Activated CD4-positive, CD25-positive, alpha-beta regulatory T cell treated with anti-CD3 and anti-CD28 coated beads, Interleukin-2, amount 50 U/mL, for 16 hours (primary cell): ENCODE measurements at places on chromosomes 2 and 18.

- DNase-seq: no peak
Measured at GRCh38 chr2:222572751-222573174, 83.1 kb downstream of the FARSB start.

DNA sequence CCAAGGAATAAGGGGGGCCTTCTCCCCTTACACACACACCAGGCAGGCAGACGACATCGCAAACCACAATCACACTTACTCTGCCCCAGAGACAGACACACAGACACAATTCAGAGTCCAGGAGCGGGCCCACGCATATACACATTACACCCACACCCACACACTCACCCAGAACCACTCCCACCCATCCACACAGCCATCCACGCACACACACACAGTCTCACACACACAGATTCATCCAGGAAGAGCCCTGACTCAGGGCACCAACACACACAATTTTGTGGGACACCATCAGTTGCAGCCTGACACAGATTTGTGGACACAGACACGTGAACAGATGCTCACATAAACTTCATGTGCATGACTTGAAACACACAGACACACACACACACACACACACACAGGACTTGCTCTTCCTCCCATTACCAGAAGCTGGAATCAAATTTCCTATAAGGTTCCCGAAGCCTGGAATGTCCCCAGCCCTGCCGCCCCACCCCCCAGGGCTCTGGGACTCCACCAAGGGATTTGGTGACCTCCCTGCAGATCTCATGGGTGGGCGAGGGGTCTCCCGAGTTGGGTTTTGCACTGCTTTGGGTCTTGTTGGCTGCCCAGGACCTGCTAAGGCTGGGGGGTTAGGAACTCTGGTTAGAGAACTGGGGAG lies 23.5 kb downstream of the TNS1 start:
- DNase-seq: no peak

DNA sequence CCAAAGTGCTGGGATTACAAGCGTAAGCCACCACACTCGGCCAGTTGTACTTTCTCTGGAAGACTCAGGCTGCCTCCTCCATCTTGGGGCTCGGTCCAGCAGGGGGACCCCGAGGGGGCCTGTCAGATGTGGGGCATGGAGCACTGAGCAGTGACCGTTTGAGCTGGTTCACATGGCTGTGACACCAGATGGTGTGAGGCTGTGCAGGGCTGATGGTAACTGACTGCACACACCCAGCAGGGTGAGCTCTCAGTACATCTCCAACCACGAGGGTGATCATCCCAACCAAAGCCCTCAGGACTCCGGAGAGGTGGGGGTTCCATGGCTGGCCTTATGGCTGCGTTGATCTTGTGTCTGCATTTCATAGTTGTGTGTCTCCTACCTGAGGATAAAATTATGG lies 63.4 kb downstream of the FAM168B start:
- DNase-seq: no peak

GRCh38 chr18:31274931-31275330 lies 43.0 kb upstream of the DSG1 start:
- DNase-seq: no peak

DNA sequence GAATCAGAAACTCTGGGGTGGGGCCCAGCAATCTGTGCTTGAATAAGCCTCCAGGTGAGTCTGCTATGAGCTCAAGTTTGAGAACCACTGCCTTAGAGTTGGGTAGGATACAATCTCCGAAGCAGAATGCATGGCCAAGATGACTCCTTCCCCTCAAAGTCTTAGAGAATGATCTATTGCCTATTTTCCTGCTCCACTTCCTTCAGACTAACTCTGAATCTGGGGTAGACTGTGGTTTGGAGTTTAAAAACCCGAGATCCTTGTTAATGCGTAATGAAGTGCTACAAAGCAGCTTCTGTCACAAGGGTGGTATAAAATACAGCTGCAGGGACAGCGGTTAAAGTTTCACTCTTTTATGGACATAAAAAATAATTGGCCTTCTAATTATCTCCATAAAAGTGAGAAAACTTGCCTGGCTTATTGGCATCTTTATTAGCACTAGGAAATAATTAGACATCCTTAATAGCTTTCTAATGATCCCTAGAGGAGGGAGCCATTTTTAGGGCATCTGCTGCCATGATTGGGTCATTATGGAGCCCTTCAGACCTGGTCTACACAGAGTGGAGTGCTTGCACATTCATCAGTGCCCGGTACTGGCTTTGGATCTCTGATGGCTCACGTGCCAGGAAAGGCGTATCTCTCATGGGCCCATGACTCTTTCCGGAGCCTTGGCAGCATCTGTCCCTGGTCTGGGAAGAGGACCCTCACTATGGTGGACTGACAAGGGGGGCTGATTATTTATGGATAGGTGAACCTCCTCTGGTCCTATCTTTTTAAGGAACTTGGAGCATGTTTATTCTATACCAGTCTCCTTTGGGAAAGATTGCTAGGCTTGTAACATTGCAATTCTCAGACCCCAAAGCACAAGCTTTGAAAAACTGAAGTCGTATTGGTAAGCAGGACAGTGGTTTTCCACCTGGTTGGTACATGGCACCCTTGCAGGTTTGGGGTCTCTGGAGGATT lies 28.2 kb downstream of the SIX2 start:
- DNase-seq: no peak

DNA sequence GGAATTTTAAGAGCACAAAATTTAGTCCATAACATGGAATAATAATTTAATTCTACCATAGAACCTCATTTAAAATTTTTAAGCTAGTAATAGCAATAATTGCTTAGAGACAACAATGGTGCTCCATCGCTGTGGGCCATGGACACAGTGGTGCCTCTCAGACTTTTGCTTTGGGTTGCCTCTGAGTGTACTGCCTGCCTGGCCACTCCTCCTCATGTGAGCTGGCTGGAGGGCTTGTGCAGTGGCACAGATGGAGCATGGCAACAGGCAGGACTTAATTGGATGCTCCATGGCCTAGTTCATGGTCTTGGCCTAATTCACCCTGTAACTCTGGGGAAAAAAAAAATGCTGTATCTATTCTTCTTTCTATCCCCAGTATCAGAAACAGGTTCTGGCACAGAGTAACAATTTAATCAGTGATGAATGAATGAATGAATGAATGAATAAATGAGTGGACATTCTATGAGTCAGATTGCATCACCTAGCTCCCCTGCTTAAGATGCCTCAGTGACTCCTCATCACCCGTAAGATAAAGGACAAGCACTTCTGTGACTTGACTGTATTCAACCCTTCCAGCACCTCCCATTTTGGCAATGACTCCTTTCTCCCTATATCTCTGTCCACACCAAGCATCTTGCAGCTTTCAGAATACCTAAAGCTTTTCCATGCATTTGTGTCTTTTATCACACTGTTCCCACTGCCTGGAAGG lies 211.8 kb upstream of the SLC14A2 start:
- DNase-seq: no peak

- DNase-seq: no peak
Measured at GRCh38 chr2:45285311-45285710, 276.1 kb upstream of the SIX2 start.

- no peak for DNase-seq
Measured at GRCh38 chr2:128736689-128737545, 418.2 kb upstream of the HS6ST1 start.

GRCh38 chr2:70498528-70498927 lies 55.1 kb downstream of the TGFA start:
- DNase-seq: no peak

DNA sequence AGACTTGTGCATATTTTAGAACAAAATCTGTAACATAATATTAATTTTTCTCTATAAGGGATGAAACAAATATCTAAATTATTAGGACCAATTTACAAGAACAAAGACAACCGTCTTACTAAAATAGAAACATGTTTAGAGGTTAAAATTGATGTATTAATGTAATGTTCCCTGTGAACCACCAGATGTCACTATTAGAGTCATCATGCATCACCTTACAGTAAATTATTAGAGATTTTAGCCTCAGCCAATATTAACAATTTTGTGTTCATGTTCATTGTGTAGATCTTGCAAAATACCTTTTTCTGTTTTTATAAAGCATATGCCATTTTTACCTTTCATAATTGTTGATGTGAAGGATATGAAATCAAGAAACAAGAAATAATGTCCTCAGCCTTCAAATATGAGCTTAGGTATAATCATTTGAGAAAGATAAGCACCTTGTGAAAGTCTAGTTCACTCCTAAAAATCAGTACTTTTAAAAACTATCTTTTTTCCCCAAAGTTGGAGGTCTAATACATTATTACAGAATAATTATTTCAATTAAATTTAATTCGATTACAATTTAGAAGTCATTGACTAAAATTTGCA lies 344.3 kb upstream of the KCNH7 start:
- no peak for DNase-seq

- DNase-seq: no peak
Measured at GRCh38 chr2:88669482-88670214, 21.8 kb upstream of the RPIA start.

GRCh38 chr2:111978452-111979170 lies 76.5 kb upstream of the TMEM87B start:
- DNase-seq: no peak

DNA sequence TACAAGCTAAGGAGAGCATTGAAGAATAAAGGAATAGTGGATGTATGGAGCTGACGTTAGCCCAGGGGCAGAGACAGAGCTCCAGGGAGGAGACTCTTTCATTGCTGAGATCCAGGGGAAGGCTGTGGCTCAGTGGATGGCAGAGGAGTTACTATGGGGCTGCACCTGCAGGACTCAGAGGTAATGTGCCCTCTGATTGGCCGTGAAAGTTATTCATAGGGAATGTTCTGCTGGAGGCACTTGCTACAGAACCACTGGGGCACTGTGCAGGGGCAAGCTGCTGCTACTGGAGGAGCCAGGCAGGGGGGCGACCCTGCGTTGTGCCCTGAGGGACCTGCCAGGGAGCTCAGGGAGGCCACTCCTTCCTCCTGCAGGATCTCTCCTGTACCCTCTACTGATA lies 199.2 kb downstream of the PTPRM start:
- DNase-seq: no peak

DNA sequence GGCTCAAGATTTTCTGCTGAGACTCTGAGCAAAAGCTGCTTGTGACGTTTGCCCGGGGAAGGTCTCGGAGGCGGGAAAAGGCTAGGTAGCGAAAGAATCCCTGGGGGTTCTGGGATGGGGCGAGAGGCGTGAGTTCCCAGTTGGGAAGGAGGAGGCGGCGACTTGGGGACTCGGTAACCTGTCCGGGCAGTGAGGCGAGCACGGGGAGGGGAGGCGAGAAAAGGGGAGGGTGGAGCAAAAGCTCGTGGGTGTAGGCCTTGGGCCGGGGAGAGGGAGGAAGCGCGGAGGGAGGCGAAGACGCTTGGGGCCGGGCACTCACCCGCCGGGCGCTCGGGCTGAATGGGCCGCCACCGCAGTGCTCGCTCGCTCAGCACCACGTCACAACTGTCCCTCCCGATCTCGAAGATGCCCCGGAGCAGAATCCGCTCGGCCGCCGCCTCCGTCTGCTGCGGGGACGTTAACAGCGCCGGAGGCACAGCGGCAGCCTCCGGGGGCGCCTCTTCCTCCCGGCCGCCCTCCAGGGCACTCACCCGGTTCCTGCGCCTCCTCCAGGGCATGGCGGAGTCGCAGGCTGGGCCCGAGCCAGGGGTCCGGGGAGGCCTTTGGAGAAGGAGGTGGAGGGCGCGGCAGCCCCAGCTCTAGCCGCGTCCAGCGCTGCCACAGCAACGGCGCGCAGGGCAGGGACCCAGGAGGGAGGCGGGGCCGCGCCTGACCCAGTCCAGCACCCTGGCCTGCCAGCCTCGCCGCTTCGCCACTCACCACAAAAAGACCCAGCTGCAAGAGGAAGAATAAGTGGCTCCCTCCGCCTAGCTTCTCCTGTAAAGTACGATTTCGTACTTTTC lies at the start of gene CERKL:
CERKL (minus strand) TSS at position 656 of the 842 bp plus-strand sequence; CDS start at position 557, 99 bp downstream.
- DNase-seq: no peak
